ENCODE measurements at places on chromosomes 12 and 14. TPM values are rescaled to one million over a fixed set of nuclear protein-coding genes. Genes with fewer than 3 reads are reported as not detected.

- DNase-seq: peak; percentile 61
Measured at GRCh38 chr12:13233830-13234641, 37.5 kb downstream of the EMP1 start.

- DNase-seq: no peak
Measured at GRCh38 chr14:64948612-64949210, 6.2 kb upstream of the GPX2 start.

GRCh38 chr12:123602651-123603195 lies 824 bp downstream of the DDX55 start:
- no peak for DNase-seq

The CMA1 gene
- total RNA-seq: not detected

The TAS2R10 gene
- 0.81 TPM for total RNA-seq
